ENCODE measurements at places on chromosomes 5 and 9. TPM values are rescaled to one million over a fixed set of nuclear protein-coding genes. Genes with fewer than 3 reads are reported as not detected.

GRCh38 chr5:59798862-59799667 is 94.5 kb downstream of the PDE4D start:
- DNase-seq, result peak; percentile 48

DNA sequence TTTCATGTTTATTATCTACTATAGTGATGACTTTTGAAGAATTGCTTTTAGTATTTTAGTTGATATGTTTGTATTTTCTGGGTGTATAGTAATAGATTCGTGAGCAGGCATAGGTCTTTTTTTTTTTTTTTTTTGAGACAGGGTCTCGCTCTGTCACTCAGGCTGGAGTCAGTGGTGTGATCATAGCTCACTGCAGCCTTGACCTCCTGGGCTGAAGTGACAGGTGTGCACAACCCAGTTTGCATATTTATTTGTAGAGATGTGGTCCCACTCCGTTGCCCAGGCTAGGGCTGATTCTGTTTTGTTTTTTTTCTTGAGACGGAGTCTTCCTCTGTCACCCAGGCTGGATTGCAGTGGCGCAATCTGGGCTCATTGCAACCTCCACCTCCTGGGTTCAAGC is 11.9 kb downstream of the ERBIN start:
- no peak for DNase-seq

DNA sequence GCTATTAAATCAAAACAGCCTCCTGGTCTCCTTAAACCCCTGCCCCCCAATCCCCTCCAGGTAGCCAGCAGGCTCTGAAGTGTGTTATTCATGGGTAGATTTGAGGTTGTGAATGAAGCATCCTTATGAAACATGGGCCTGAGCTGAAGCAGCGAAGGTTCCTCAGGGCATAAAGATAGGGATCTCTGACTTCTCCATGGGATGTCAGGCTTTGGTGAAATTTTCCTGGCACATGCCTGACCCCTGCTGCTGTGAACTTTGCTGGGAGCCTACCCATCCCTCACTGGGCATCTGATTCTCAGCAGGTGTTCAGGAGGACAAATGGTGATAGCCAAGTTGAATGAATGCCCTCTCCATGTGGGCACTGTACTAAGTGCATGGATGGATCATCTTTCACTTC is 250.3 kb downstream of the ASTN2 start:
- no peak for DNase-seq

DNA sequence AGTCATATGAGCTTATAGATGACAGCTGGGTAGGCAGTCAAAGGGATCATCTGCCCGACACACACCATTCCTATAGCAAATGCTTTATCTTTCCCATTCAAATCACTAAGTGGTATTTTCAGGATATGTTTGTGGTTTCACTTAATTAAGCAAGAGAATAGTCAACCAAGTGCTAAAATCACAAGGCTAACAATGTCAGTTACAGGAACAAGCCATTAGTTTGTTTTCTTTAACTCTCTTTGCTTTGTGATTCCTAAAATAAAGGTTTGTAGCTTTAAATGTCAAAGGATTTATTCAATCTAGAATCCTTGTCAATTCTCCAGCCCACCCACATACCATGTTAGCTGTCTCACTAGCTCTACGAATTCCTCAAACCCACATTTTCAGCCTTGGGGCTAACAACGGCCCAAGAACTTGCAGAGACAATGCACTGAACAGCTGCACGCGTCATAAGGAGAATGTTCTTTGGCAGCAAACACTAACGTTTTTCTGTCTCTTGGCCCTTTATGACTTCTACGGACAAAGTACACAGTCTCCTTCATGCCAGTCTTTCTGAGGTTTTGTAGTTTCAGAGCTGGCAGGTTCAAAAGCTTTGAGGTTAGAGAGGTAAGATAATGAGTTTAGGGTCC is 56.6 kb downstream of the ELAVL2 start:
- DNase-seq, result peak; percentile 44

DNA sequence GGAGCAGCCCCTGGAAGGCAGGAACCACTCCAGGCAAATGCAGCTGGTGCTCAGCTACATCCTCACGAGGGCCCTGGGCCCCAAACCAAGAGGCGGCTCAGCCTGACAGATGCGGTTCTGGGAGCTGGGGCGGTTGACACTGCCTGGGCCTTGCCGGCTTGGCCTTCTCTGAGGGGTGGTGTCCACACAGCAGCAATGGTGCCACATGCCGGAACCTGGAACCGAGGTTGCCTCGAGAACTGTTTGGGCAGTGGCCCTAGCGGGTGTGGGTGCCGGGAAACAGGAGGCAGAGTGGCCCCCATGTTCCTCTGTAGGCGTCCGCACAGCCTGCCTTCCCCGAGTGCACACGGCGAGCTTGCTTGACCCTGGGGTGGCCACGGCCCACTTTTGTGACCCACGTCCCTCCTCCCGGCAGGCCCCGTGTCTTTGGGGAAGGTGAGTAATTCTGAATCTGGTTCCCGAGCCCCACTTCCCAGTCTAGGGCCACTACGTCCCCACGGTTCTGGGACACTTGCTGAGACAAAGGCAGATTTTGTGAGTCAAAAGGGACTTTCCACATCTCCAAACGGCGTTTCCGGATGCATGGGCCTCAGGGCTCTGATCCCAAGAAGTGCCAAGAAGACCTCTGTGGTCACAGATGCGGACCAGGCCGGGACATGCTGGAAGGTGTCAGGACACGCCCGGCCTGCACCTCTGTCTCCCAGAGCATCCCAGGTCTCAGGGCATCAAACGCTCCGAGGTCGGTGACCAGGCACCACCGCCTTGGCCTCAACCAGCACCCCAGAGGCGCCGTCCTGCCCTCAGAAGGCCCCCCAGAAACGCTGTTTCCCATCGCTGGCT is 27.7 kb upstream of the SLC12A7 start:
- no peak for DNase-seq

DNA sequence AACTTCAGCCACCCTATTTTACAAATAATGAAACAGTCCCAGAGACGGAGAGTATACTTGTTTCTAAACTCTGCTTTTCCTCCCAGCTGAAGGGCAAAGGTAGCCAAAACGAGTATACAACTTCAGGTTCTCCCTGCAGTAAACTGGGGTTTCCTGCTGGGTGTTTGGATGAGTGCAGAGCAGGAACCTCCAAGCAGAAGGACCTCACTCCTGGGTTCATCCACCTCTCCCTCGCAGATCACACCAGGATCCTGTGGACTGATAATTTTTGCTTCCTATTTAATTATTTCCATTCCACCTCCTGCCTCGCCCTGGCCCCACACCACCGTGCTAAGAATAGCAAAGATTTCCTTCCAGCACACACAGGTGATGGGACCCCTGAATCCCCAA is 2.0 kb upstream of the FOXB2 start:
- no peak for DNase-seq

DNA sequence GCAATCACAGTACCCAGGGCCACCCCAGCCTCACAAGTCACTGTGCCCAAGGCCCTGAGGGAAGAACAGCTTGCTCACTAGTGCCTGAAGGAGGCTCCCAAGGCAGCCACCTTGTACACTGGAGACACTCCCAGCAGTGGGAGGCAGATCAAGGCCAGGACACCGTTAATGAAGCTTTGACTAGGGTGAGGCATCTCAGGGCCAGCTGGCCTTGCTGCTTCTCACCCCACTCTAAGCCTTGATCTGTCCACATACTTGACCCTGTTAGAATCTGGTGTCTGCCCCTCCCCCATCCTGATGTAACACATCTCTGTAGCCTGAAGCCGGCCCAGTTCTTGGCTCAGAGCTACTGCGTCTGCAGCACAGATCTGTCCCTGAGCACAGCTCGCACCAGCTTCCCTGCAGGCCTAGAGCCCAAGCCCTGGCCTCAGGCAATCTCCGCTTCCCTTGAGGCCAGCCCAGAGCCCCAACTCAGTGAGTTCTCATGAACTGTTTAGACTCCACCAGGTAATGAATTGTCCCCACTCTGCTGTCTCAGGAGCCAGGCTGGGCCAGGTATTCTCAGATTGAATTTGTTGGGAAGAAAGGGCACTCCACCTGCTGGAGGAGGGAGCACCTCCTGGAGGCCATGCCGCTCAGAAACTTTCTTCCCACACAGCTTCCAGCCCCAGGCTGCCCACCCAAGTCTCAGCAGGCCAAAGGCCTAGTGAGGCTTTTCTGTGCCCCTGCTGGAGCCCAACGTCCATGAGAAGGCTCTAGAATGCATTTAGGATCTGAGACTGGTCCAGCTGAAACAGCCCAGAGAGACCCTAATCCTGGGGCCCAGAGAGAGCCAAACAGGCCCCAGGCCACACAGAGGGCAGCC is 13.4 kb upstream of the JADE2 start:
- no peak for DNase-seq

- no peak for DNase-seq
Measured at GRCh38 chr5:95241-95980, 3.4 kb downstream of the PLEKHG4B start.

DNA sequence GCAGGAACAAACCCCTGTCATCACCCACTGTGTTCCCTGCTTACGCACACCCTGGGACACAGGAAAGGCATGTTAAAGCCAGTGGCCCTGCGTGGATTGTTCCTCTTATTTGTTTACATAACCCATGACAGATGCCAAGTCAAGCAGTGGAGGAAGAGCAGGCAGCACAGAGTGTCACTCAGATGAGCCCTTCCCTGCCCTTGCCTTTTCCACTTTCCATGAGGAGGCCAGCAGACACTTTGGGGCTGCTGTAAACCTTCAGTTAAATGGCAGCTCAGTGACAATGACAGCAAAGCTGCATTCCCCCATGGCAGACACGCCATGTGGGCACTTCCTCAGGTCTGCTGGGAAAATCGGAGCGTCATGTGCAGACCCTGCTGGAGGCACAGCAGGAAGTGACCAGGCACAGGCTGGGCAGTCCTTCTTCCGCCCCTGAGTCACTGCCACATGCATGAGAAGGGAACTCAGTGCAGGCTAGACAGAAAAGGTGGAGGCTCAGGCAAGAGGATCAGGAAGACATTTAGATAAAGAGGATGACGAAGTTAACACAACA is 216.8 kb upstream of the PIK3R1 start:
- DNase-seq, result no peak

DNA sequence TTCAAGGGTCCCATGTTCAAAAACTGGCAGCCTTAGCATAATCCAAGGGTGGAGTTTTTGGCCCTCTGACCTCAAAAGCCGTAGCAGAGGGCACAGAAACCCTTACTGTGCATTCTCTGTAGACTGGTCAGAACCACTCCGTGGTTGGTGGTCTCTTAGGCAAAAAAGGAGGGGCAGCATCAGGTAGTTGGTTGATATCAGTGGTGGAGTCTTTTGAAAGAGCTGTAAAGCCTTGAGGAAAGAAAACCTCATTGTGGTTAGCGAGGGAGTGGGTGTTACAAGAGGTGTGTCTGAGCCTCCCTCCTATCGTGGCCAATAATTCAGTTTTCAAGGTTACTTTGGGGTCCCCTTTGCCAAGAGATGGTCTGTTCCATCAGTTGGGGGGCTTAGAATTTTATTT is 40.9 kb downstream of the ARHGEF28 start:
- no peak for DNase-seq

DNA sequence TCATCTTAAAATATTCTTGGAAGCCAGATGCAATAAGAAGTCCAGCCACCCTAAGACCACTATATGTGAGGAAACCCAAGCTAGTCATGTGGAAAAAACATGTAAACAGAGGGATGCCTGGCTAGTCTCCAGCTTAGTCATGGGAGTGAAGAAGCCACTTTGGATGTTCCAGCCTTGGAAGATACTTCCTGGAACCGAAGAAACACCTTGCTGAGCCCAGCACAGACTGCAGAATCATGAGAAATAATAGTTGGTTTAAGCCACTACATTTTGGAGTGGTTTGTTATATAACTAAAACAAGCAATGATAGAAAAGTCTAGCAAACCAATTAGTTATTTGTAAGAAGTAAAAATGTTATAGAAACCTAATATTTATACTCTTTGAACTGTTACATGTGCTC is 12.6 kb downstream of the DHX29 start:
- DNase-seq, result no peak

GRCh38 chr9:89883401-89884341 is 278.9 kb downstream of the GADD45G start:
- DNase-seq, result no peak

GRCh38 chr5:37717613-37718431 is 122.0 kb downstream of the GDNF start:
- DNase-seq, result peak; percentile 89

DNA sequence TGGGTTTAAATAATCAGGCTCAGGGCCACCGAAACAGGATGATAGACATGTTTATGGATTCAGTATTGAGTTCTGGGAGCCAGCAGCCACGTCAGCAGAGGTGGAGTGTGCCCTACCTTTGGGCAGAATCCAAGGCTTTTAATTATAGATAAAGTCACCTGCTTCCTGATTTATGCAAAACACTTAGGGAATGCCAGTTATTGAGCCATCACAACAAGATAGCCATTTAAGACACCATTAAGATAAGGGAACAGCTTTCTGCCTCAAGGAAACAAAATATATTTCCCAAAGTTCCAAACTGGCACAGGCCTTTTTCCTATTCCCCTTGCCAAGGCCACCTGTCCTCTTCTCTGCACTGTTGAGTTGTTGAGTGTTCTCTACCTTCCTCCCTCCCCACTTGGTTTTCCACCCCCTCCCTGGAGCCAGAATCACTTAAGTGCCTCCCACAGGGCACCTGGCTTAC is 2.4 kb downstream of the CCL28 start:
- DNase-seq, result no peak

DNA sequence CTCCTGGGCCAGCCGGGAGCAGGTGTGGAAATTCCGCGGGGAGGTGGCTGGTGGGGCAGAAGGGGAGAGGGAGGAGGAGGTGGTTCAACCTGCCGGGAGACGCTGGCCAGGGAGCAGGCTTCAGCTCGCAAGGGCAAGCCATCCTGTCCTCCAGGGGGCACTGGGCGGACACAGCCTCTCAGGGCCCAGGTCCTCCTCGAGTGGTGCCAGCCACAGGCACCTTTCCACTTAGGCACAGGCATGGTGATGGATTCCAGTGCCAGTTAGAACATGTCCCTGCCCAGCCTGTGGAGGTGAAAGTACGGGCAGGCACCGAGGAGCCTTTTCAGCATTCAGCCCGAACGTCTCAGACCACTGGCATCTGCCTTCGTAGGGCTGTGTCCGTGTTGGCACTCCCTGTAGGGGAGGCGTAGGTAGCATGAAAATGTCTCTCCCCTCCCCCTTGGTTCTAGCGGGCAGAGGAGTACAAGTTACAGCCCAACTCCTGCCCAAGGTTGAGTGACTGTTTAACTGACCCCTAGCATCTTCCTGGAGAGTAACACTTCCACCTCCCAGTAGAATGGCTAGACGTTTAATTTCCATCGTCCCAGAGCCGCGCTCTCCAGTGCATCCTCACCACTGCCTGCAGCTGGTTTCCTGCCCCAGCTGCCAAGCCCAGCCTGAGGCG is 48.9 kb downstream of the DAB2IP start:
- peak; percentile 45 for DNase-seq

- peak; percentile 2 for DNase-seq
Measured at GRCh38 chr5:41264019-41264418, 50.7 kb upstream of the C6 start.

The MAPKAP1 gene
- 66.8 TPM for total RNA-seq

The ADAMTSL2 gene
- total RNA-seq, result 4.3 TPM

All from tongue (tissue), 3 donors.